ENCODE measurements at places on chromosomes 6 and 20.

- no peak for DNase-seq
Measured at GRCh38 chr6:92114797-92115196, 1304.6 kb downstream of the EPHA7 start.

GRCh38 chr6:75423386-75423785, 70.2 kb downstream of the FILIP1 start:
- DNase-seq = no peak

- DNase-seq = no peak
Measured at GRCh38 chr6:25831532-25832306, at the start of gene SLC17A1. SLC17A1 (minus strand) TSS chr6:25832052; CDS start chr6:25830557, 1,495 bp downstream.

- DNase-seq = no peak
Measured at GRCh38 chr20:43937591-43937990, 22.9 kb downstream of the TOX2 start.

GRCh38 chr20:57256205-57256604, 10.2 kb downstream of the BMP7 start:
- no peak for DNase-seq

DNA sequence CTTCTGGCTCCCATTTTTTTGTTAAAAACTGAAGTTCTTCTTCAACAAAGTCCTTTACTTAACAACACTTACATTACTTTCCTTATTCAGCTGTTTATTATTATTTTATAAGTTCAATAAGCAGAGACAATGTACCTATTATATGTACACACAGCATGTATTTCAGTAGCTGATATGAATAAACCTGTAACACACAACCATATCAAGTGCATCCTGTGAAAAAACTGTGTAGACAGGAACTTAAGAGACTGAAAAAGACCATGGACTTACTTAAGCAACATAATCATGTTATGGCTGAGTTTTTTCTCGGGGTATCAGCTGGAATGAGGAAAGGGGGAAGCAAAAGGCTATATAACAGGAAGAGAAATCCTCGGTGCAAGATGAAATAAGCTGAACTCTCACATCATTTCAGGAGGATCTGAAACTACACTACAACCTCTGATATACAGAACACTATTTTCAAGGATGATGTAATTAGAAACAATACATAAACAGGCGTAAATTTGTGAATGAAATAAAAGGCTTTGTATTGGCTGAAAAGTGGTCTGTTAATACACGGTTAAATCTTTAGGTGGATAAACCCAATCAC, 70.9 kb downstream of the REV3L start:
- no peak for DNase-seq

GRCh38 chr20:44583157-44583556, 778 bp downstream of the PKIG start:
- DNase-seq = no peak

DNA sequence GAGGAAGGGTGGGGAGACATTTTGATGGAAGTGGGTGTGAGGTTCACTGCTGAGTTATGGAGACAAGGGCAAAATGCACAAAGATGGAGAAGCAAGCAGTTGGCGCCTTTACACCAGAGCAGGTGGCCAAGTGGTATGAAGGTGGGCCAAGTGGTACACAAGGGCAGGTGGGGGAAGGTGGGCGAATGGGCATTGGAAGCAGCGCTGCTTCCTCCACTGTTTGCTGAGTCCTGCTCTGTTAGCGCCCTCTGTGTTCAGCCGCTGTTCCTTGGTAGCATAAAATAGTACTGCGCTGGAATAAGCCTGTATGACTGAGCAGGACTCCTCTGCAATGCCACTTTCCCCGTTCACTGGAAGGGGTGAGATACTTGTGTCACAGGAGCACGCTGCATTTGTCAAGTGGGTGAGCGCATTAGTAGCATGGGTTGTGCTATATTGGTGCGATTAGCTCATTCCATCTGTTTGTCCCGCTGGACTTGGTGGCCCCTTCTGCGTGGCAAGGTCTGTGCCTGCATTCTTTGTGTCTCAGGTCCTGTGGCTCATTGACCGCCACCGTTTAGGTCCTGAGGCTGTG, 116.4 kb downstream of the TOX2 start:
- no peak for DNase-seq

GRCh38 chr20:43352996-43353395, 104.7 kb upstream of the SRSF6 start:
- DNase-seq = no peak

DNA sequence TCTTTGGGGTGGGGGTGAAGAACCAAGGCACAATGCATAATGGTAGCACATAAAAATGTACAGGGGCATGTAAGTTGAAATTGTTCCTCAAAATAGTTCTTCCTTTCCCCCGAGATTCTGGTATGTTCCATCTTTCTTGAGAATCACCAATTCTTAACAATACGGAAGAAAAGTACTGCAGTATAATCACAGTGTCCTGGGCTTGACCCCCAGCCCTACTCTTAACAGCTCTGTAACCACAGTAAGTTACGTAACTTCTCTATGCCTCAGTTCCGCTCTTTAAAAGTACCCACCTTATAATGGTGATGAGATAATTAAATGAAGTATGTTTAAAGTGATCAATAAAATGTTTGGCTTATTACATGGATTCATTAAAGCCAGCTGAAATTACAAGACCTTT, 104.5 kb downstream of the SMLR1 start:
- DNase-seq = no peak

DNA sequence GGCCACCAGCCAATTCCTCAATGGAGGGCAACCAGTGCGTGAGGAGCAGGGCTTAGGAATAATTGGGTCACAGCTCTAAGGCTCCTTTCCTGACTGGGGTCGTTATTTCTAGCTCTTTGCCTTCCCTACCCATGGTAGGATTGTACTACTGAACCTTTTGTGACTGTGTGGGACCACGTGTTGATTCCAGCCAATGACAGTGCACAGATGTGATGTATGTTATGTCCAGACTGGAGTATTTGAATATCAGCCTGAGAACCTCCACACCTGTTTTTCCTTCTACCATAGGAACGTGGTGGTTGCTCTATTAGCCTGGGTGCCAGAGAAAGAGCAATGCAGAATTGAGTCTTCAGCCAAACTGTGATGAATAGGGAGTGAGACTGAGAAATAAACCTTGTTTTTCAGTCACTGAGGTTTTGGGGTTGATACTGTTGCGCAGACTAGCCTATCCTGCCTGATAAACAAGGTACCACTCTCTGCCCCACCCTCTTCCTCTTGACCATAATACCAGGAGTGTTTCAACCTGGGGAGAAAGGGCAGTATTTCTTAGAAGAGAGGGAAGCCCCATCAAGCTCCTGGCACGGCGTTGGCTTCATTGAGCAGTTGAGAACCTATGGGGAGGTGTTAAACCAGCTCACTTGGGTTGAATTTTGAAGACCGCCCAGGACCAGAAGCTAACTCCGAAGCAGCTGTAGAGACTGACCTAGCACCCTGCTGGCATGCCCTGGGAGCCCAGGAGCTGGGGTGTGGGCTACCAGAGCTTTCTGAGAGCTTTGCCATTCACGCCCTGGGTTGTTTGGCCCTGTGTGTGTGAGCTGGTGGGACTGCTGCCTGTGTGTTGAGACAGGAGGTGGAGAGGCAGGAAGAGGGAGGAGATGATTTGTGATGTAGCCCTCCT, 105.5 kb upstream of the BACH2 start:
- DNase-seq = no peak

GRCh38 chr6:27836783-27837624, 75.2 kb downstream of the OR2B2 start:
- DNase-seq = peak; percentile 44

GRCh38 chr6:12637960-12638641, 78.5 kb upstream of the PHACTR1 start:
- peak; percentile 42 for DNase-seq

- DNase-seq = no peak
Measured at GRCh38 chr20:40610730-40611129, 78.3 kb downstream of the MAFB start.

DNA sequence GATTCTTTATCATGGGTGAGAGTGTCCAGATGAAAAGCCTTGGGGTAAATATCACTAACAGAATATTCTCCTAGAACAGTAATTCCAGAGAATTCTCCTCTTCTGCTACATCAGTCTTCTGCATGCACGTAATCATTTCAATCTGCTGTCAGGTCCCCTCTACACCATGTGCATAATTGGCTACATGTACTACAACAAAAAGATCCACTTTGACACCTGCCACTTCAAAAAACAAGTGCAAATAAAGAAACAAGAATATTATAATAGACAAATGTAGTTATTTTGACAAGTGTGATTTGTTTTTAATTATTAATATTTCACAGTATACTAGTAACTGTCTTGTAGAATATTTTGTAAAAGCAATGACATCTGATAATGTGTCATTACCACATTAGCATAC, 154.2 kb downstream of the SAMD5 start:
- no peak for DNase-seq

- no peak for DNase-seq
Measured at GRCh38 chr6:85887461-85887860, 244.8 kb upstream of the SYNCRIP start.

DNA sequence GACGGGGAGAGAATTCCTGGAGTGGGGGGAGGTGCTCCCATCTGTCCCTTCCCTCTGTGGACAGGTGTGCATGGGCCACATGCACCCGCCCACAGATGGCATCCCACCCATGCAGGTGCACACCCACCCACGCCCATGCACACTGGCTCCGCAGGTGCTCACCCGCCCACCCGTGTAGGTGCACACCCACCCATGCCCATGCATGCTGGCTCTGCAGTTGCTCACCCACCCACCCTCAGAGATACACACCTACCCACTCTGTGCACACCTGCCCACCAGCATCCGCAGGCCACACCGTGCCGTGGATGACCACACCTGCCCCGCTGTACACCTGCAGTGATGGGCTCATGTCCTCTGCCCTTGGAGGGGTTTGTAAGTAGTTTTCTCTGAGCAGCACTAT, 132.0 kb downstream of the PHACTR3 start:
- DNase-seq = no peak

DNA sequence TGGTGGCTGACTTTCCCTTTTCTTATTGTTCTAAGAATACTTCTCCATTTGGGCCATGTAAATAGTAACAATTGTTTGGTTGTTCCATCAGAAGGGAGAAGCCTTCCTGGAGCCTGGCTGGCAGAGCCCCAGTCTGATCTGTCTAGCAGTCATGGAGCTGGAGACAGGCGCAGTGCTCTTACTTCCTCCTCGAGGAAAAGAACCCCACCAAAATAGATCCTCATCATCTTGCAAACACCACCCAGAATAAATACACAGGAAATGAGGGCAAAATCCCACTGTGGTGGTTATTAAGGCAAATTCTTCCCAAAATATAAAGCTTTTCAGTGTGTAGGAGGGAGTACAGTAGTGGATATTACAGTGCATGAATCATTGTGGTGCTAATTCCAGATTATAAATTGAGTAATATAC, 195.1 kb upstream of the SGK1 start:
- no peak for DNase-seq

DNA sequence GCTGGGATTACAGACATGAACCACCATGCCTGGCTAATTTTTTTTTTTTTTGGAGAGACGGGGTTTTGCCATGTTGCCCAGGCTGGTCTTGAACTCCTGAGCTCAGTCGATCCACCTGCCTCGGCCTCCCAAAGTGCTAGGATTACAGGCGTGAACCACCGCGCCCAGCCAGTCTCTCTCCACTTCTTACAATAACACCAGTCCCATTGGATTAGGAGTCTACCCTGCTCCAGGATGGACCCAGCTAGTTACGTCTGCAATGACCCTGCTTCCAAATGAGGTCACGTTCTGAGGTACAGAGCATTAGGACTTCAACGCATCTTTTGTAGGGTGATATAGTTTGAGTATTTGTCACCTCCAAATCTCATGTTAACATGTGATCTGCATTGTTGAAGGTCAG, 146.9 kb upstream of the MYLIP start:
- no peak for DNase-seq

- no peak for DNase-seq
Measured at GRCh38 chr6:148203281-148203925, 139.2 kb upstream of the SASH1 start.

- no peak for DNase-seq
Measured at GRCh38 chr6:155106456-155107115, 111.5 kb downstream of the TIAM2 start.

DNA sequence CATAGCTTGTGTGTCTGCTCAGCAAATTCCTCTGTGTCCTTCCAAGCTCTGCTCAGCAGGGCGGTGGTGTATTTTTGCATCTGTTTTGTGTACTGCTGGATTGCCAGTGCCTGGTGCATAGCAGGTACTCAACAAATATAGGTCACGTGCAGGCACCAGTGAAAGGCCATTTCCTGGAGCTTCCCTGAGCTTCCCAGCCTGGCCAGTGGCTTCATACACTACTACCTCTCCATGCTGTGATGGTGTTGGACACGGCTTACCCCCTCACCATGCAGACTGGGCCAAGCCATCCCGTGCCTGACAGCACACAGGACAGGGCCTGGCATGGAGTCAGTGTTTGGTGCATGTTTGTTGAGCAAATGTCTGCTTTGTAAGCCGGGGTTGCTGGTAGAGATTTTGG, 7.7 kb upstream of the PHACTR3 start:
- no peak for DNase-seq

DNA sequence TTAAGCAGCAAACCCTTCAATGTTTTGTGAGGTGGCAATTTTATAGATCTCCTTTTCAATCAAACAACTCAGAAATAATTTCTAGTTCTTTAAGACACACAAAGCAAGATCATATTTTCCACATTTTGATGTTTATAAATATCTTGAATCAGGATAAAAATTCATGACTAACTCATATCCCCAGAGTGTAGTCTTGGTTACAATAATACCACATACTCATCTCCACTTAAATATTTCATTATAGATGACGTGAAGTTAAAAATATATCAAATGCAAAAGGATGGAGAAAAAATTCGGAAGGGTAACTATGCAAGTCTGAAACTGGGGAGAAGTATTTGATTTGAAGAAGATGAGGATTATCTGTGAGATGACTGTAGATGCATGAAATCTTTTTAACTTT, 59.8 kb upstream of the HIVEP1 start:
- no peak for DNase-seq

DNA sequence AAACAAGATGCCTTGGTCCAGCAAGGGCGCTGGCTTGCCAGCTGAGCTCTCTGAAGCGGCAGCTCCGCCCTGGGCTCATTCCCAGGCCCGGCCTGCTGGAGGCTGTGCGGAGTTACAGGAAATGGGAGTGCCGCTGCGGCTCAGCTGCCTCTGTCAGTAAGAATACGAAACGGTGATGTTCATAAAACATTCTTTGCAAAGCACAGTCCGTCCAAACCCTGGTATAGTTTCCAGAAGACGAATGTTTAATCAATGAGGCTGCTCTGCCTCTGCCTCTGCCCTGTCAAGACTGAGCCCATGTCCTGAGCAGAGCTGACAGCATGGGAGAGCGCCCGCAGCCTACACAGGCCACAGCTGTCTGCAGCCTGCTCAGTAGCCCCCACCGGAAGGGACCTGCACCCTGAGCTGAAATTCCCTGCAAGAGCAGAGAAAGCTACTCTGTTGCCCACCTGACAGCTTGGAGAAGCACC, 153.3 kb upstream of the SNX9 start:
- DNase-seq = peak; percentile 75

DNA sequence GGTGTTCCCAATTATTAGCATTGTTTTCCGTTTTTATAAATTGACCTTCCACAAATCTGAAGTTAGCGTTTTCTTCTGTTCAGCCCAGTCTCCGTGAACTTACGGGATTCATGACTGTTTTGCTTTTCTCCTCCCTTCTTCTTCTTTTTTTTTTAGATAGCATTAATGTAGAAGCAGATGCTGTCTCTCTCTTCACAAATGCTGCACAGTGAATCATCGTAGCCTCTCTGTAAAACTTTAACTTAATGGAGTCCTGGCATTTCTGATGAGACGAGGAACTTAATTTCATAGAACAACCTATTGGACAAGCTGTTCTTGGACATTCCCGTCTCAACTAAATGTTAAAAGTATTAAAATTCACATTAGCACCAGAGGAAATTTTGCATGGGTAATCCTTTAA, 138.0 kb upstream of the EEF1E1 start:
- no peak for DNase-seq

- no peak for DNase-seq
Measured at GRCh38 chr6:69784595-69785377, 12.0 kb downstream of the LMBRD1 start.
